Heart left ventricle (tissue), 16 donors: ENCODE measurements at places on chromosomes 3 and 15. TPM values are rescaled to one million over a fixed set of nuclear protein-coding genes. Genes with fewer than 3 reads are reported as not detected.

DNA sequence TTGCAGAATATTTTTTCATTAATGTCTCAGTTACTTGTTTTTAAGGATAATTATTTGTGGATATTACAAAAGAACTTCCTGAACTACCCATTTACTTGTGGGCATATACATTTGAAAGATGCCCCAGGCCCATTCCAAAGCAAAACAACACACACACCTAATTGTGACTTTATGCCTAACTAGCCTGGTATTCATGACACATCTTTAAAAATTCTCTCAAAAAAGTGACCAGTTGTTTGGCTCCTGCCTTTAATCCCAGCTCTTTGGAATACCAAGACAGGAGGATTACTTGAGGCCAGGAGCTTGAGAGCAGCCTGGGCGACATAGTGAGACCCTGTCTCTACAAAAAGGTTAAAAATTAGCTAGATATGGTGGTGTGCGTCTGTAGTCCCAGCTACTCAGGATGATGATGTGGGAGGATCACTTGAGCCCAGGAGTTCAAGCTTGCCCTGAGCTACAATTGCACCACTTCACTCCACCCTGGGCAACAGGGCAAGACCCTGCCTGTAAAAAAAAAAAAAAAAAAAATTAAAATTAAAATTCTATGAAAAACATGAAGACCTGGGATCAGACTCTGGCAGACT is 51.7 kb upstream of the SLC4A7 start:
- no peak for DNase-seq

DNA sequence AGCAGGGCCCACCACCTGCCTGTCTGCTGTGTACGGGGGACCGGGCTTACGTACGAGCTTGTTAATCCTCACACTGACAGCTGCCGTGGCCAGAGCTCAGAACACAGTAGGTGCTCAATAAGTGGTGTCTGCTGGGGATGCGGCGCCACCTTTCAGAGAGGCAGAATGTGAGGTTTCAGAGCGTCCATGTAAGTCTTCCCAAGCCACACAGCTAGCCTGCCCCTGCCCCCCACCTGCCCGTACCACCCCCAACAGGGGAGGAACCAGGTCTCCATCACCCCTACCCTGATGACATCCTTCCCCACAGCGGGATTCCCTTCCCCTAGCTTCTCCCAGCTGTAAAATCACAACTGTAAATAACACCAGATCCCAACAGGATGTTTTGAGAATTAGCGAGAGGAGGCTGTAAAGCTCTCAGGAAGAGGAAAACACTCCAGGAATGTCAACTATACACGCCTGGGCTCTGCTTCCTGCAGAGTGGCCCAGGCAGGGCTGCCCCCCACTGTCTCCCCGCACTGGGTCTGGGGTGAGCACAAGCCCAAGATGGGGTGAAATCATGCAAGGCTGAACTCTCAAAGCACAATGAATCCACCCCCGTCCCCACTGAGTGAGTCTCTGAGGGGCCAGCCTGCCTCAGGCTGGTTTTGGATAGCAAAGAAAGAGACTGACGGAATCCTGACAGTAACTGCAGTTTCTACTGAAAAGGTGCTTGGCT is 250.1 kb upstream of the LYSMD4 start:
- no peak for DNase-seq

- DNase-seq: no peak
These were observed 48.2 kb upstream of the TM4SF4 start for GRCh38 chr3:149426325-149426724.

DNA sequence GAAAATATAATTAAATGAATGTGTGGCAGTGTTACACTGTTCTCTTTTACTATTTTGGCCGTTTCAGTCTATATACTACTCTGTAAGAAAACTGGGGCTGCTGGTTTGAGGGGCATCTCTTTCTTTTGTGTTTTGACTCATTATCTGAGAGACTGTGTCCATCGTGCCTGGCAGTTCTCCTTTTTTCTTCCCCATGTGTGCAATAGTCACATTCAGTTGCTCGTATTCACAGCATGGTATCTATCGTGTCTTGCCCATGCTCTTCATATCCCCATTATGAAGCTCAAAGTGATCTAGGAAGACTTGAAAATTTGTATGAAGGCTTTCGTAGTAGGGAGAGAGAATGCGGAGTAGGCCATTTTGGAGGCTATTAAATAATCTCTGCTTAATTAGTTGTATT is 29.8 kb upstream of the FAH start:
- no peak for DNase-seq

- DNase-seq: no peak
These were observed 549.9 kb downstream of the GRM7 start for GRCh38 chr3:7410782-7411181.

- DNase-seq: no peak
These were observed 11.8 kb downstream of the SSR3 start for GRCh38 chr3:156543043-156543555.

DNA sequence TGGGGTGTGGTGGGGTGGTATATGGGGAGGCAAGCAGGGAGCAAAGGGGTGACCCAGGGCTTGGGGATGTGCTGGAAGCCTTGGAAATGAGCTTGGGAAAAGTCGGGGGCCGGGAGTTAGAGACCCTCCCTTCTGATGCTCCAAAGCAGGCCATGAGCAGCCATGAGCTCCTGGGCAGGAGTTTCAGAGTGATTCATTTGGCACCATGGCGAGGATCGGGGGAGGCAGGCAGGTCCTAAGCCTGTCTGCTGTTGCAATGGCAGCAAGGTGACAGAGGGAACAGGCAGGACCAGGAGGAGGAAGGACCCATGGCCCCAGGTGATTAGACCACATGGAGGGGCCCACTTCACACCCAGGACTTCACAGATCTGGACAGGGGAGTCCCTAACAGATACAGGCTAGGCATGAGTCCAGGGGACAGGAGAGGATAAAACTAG is 21.3 kb downstream of the RGMA start:
- DNase-seq: no peak

DNA sequence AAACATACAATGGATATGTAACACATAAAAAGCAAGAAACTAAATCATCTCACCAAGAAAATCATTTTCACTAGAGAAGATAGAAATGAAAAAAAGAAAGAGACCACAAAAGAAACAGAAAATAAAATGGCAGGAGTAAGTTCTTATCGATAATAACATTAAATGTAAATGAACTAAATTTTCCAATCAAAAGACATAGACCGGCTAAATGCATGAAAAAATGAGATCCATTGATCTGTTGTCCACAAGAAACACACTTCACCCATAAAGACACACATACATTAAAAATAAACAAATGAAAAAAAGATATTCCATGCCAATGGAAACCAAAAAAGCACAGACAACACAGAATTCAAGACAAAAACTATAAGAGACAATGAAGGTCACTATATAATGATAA is 1771.9 kb downstream of the SI start:
- no peak for DNase-seq

GRCh38 chr3:17300441-17300840 is 415.7 kb downstream of the PLCL2 start:
- no peak for DNase-seq

CLDN11 gene
- 3.9 TPM for total RNA-seq

WDR93 gene
- total RNA-seq: not detected

DAZL gene
- total RNA-seq: not detected

TLR9 gene
- 0.12 TPM for total RNA-seq
